ENCODE measurements at places on chromosomes 7 and 10.

GRCh38 chr10:120702032-120702431 is 149.1 kb upstream of the WDR11 start:
- DNase-seq, result no peak

DNA sequence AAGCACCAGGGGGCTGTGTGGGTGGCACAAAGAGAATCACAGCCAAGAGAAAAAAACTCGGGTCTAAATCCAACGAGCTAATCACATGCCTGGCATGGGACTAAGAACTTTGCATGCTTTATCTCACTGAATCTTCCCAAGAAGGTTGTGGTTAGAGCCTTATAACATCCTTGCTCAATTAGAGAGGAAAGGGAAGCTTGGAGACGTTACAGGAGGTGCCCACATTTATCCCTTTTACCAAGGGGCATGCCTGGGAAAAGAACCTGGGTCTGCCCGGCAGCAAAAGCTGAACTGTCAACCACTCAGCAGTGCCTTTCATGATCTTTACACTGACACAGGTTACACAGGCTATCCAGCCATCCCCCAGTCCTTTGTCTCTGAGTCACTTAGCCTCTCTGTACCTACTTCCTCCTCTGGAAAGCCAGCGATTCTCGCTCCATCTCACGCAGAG is 190.1 kb downstream of the PRPF18 start:
- no peak for DNase-seq

DNA sequence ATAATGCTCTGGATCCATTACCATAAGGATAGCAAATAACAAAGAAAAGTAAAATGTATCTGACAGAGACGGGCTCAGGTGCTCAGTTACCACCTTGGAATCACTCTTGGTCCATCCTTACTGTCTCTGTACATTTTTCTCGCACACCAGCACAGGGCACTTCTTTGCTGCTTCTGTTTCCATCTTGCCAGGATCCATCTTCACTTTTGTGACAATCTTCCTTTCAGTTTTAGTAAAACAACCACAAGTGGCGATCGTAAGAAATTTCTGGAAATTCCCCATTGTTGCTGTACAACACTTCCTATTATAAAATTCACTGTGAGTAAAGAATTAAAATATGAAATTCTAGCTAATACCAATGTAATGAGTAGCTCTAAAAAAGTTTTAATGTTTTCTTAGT is 695.5 kb downstream of the GRM8 start:
- no peak for DNase-seq

- DNase-seq, result no peak
Measured at GRCh38 chr10:50927522-50928189, 42.2 kb upstream of the A1CF start.

DNA sequence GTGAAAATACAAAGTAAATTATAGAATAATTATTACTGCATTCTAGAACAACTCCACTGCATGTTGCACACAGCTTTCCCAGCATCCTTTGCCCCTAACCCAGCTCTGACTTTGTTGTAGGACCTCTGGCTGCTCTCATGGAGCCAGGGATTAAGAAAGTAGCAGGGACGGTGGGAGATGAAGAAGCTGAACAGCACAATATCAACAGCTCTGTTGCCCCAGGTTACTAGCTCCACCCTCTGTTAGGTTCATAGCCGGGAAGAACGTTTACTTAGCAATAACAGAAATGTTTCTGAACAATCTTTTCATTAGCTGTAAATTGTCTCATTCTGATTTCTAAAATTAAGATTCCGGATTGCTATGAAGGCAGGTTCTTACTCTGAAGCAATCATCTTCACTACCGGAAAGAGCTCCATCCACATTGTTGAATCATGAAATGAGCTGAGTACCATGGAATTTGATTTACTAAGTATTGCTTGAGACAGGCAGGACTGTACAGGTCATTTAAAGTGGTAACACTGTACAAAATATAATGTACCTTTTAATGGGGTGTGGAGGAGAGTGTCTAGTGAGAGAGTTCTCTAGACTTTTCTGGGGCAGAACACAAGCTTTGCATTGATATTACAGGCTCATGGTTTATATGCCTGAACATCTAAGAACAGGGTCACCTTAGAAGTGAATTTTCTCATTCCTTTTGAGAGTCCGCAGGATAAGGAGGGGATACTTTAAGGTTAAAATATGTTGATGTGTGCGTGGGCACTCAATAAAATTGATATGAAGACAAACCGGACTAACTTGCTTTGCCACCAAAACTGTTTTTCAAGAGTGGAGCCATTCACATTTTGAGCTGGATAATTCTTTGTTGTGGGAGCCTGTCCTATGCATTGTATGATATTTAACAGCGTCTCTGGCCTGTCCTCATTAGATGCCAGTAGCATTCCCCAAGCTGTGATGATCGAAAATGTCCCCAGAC is 20.8 kb upstream of the RAB18 start:
- DNase-seq, result no peak

DNA sequence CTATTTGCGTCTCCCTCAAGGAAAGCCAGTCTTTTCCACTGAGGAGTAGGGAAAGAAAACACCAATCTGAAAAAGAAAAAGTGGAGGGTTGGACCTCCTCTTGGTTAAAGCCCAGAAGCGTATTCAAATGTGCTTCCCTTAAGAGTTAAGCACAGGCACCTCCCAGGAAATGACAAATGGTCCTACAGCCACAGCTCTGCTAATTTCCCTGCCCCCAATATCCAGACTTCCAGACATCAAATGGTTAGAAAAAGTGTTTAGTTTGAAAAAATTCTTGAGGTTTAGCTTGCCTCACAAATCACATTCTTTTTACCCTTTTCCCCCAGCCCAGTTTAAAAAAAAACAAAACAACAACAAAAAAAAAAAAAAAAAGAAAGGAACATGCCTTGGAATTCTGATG is 19.0 kb upstream of the COL1A2 start:
- DNase-seq, result no peak

- no peak for DNase-seq
Measured at GRCh38 chr10:13066527-13066926, 33.4 kb upstream of the OPTN start.

- no peak for DNase-seq
Measured at GRCh38 chr7:126658684-126659083, 594.1 kb downstream of the GRM8 start.

DNA sequence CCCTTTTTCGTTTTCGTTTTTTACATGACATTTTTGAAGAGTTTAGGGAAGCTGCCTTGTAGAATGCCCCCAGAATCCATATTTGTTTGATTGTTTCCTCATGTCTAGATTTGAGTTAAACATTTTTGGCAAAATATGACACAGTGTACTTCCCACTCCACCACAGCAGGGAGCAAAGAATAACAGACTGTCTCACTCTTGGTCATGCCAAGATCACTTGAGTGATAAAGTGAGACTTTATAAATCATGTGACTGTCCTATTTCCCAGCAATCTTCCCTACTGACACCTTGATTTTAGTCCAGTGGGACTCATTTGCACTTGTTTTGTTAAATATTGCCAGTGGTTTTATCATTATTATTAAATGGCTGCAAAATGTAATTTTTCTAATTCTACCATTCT is 44.4 kb upstream of the USP6NL start:
- DNase-seq, result no peak

- DNase-seq, result no peak
Measured at GRCh38 chr10:24791084-24791726, 67.5 kb upstream of the ARHGAP21 start.

GRCh38 chr10:21213381-21213780 is 312.1 kb downstream of the SKIDA1 start:
- no peak for DNase-seq

GRCh38 chr10:68208424-68209042 is 23.4 kb downstream of the ATOH7 start:
- DNase-seq, result no peak

DNA sequence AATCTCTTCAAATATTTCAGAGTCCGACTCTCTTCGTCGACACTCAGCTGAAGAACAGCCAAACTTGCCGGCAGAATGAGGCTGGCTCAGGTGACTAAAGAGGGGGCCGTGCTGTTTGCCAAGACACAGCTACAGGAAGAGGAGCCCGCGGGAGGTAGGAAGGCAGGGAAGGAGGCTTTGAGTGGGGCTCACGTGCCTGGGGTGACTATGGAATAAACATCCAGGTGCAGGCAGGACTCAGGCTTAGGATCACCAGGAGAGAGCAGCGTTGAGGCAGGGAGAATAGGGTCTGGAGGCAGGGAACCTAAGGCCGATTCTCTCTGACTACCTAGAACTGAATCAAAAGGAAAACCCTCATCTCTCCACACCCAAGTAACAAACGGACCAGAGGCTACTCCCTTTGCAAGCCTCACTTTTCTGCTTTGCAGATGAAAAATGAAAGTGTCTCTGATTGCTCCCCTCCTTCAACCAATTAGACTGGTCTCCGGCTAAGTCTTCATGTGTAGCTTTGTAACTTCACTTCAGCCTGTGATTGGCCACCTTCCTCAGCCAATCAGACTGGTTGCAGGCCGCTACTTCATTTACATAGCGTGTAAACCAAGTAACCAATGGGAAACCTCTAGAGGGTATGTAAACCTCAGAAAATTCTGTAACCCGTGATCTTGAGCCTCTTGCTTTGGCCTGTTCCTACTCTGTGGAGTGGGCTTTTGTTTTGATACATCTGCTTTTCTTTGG is 19.7 kb upstream of the BNIP3 start:
- DNase-seq, result no peak

DNA sequence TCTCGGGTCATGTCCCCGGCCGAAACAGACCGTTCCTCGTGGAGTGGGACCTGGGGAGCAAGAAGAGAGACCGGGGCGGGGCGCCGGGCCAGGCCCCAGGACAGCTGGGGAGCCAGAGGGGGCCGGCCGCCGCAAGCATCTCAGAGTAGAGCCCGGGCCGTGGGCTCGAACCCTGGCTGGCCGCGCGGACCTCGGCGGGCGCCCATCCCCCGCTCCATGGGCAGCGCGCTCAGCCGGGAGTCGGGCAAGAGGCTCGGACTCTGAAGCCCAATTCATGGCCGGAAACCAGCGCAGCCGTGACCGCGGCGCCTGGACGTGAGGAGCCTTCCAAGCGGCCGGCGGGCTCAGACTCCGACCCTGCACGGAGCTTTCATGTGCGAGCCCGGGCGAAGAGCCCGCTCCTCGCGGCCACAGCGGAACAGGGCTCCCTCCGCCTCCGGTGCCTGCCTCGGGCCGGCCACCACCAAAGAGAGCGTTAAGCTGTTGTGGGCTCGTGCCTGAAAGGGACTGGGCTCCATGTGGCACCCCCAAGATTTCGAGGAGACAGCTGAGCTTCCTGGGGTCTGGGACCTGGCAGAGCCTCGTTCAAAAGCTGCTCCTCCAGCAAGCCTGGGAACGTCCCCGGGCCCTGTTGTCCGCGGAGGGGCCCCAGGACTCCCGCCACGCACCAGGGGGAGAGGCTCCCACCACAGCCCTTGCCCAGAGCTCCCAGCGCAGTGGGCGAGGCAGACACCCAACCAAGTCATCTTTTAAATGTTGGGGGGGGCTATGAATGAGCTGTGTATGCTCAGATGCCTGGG is 757 bp upstream of the GRID1 start:
- DNase-seq, result no peak

DNA sequence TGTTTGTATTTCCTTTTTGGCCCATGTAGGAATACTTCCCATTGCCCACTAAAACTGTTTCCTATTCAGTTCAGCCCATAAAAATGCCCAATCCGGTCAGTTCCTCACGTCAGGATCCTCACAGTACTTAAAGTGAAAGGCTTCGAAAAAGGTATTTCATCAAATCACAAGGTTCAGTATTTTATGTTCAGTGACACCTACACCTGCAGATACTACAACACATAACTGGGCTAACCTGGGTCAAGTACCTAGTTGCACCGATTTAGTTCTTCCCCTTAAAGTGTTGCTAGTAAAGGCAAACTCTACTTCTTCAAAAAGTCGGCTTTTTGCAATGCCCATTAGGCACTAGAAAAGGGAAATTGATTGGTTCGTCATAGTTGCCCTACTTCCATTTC is 1.1 kb downstream of the SNX13 start:
- no peak for DNase-seq

- no peak for DNase-seq
Measured at GRCh38 chr7:20320322-20320721, 10.4 kb upstream of the ITGB8 start.

DNA sequence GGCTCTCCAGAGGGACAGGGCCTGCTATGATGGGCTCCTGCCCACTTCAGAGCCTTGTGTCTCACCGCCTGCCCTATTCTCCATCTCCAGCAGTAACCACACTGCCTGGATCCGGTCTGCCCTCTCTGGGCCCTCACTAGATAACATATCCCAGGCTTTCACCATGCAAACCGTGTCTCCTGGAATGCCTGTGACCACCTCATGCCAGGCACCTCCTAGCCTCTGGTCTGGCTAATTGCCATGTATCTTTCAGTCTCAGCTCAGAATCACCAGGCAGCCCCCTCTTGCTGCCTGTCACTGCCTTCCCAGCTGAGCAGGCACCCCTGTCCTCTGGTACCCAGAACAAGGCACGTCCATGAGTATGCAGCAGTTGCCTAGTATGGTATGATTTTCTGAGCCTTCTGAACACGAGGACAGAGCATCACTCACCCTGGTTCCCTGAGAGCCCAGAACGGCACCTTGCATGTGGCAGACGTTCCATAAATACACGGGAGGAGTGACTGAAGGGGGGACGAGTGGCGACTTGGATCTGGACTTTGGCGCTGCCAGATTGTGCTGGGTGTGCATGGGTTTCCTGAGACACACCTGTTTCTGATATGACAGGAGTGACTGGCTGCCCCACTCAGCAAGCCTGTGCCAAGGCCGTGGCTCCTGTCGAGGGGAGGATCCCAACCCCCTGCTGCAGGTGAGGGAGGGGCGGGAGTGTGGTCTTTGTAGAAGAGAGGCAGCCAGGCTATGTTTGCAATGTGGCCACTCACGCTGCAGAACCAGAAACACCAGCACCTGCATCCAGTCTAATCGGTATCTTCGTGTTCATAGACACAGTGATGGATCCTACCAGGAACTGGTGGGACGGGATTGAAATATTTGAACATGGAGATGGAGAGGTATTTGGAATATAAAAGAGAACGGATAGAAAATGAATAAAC is 95.2 kb downstream of the VOPP1 start:
- no peak for DNase-seq

- no peak for DNase-seq
Measured at GRCh38 chr10:63884426-63884825, 363.2 kb downstream of the REEP3 start.

DNA sequence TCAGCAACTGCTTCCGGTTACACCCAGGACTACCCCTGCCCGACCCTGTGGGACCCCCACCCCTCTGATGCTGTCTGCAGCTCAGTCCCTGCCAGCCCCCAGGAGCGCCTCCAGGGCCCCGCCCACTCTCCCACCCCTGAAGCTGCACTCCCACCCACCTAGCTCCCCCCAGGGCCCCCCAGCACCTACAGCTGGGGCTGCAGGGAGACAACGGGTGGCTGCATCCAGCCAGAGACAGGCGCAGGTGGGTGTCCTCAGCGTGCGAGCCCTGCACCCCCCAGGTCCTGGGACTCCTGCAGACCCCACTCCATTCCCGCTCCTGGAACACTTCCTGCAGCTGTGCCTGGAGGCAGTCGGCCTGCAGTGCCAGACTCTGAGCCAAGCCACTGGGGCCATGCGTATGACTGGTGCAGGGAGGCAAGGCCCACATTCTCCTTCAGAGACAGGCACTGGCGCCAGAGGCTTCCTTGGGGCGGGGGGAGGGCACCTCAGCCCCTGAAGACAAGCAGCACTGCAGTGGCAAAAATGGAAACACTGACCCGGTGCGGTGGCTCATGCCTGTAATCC is 6.1 kb downstream of the CYP2W1 start:
- DNase-seq, result no peak
